ENCODE measurements at places on chromosomes 1 and 21.

- no peak for DNase-seq
Measured at GRCh38 chr1:37315371-37315846, 159.0 kb upstream of the ZC3H12A start.

DNA sequence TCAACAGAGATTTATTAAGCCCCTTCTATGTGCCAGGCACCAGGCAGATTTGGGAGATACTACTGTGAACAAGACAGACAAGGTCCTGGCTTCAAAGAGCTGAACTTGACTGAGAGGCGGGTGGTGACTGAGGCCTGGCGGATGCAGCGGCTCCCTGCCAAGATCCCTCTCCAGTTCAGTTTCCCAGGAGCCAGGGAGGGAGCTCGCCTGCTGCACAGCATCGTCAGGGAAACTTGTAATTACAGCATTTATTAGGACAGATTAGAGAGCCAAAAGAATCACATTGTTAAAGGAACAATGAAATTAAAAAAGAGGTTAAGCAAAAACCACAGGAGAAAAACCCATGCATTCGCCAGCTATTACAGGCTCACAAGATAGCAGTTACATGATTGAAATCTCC is 55.3 kb downstream of the ETS2 start:
- DNase-seq: no peak

DNA sequence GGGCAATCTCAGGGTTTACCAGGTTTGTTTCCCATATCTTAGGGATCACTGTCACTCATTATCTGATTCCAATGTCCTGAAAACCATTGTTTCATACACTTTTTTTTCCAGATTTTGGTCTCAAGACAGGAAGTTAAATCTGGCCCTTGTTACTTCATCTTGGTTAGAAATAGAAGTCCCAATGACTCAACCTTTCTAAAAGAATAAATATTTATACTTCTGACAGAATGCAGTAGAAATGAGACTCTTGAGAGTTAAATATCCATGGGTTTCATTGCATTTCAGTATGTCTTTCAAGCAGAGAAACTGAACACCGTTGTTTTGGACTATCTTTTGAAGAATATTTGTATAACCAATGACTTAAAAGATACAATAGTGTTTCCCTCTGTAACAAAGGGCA is 19.8 kb upstream of the VCAM1 start:
- no peak for DNase-seq

DNA sequence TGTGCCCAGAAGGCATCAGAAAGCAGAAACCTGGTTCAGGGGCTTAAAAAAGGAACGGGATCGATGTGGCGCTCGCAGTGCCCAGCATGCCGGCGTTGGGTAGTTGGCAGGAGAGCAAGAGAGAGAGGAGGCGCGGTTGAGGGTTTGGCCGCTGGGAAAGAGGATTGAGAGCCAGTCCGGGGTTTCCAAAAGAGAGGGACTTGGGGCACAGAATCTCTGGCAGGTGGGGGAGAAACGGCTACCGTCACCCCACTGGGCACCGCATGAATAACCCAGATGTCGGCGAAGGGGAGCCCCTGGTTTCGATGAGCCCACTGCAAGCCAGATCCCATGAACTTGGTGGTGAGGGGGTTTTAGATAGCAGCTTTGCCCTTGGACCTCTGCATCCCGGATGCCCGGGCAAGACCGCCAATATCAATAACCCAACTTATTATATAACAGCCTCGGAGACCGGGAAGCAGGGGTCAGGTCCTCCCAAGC is 60.4 kb upstream of the ACOT11 start:
- no peak for DNase-seq

GRCh38 chr1:152048416-152049009 is 11.7 kb upstream of the S100A11 start:
- peak; percentile 67 for DNase-seq

- peak; percentile 55 for DNase-seq
Measured at GRCh38 chr1:109396871-109397580, 692 bp downstream of the SORT1 start.

DNA sequence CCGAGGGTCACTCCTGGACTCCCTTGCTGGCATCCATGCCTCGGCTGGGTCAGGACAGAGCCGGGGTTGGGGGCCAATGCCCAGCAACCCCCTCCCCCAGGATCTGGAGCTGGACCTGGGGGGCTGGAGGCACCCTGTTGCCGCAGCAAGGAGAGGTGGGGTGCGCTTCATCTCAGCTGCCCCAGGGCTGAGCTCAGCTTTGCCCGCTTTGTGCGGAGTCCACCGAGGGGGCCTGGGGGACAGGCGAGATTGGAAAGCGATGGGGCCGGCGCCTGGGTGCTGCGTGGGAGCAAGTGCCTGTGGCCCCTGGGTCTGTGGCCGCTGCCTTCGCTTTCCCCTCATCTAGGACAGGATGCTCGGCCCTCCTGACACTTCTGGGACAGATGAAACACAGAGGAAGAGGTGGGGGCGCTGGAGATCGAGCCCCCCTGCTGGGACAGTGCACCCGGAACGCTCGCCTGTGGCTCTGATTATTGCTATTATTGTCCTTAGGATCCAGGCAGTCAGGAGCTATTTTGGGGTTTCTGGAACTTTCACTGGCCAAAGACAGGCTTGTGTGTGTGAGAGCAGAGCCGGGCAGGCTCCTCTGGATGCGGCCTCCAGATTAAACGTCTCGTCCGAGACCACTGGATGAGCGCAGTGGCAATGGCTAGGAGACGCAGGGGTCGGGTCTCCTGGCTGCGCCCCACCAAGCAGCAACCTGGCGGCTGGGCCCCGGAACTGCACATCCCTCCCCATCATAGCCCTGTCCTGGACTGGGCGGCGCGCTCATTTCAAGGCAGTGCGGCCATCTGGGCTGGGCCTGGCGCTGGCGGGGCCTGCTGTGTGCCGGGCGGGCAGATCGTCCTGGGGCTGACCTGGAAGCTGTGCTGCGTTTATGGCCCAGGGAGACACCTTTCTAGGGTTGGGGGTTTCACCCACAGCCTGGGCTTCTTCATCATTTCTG is 13.8 kb downstream of the PRDM16 start:
- DNase-seq: no peak

GRCh38 chr1:19949016-19949415 is 25.6 kb upstream of the PLA2G2E start:
- DNase-seq: no peak

DNA sequence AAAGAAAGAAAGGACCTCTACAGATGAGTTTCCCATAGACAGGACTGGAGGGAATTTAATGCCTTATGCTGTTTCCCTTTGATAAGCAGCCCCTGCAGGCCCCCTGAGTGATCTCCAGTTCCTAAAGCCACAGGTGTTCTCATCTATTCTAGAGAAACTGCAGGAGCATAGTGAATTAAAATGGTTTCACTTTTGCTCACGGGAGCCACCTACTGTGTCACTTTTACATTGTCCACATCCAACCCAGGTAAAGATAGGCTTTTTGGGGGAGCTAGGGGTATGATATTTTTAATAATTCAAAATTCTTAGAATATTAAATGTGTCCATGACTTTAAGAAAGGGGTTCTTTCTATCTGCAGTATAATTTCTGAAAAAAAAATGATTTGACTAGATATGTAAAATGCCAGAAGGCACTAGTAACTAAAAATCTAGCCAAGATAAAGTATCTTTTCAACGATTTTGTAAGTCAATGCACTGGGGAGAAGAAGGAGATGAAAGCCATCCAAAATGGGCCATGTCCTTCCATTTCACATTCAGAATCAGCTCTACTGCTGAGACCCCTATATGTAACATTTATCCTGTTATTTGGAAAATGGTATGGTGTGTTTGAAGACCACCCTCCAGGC is 267.3 kb upstream of the DUSP10 start:
- DNase-seq: no peak

DNA sequence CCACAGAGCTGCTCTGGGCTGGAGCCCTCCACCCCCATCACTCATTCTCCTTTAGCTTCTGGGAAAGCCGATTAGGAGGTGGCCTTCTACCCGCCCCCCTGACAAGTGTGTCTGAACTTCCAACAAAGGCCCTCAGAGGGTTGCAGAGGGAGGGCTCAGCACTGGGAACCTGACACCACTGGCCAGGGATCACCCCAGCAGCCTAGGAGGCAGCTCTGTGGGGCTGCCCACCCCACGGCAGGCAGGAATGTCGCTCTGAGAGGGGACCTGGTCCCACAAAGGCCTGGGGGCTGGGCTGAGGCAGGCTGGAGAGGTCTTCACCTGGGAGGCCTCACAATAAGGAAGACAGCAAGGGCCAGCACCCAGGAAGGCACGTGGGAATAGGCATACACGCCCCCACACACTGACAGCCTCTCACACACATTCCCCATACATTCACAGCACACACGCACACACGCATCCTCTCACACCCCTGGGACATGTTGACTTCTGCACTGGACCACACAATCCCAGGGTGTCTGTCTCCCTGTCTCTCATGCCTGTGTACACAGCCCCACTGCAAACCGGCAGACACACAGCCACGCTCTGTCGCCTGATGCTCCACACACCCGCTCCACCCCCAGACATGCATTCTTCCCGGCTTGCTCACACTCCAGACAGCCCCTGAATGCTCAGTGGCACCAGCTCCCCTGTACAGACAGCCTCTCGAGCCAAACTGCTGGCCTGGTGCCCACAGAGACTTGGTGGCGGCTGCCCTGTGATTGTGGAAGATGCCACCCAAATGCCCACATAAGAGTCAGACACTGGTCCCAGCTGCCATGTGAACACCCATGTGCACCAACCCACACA is 30.7 kb downstream of the DMBX1 start:
- no peak for DNase-seq

GRCh38 chr21:30924146-30924700 is 42.8 kb upstream of the KRTAP11-1 start:
- DNase-seq: no peak

DNA sequence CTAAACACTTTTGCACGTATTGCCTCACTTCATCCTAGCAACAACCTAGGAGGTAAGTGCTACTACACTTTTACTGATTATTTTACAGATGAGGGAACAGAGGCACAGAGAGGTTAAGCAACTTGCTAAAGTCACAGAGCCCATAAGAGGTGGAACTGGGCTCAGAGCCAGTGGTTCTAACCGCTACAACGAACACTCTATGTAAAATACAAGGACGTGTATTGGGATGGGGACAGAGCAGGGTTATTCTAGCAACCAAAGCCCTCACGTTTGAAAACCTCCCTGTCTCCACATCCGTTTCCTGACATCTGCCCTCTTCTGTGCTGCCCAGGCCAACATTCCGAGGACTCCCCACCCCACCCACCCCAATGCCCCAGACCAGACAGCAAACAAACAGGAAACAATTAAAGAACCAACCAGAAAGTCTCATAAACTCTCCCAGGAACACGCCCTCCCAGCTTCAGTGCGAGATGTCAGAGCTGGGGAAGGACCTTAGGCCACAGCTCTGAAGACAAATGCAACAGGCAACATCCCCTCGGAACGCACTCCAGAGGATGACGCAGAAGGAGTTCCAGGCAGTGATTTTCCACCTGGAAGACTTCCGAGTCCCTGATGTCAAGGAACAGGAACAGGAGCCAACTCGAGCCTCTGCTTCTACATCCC is 41.1 kb downstream of the GLIS1 start:
- no peak for DNase-seq

All from NCI-H526 (cell line).